ENCODE measurements at places on chromosomes 12 and 14.
A peak's percentile ranks its signal among the peaks of the same experiment; 100 is the strongest.

GRCh38 chr12:98123021-98123461 lies 392.3 kb upstream of the TMPO start:
- DNase-seq: no peak
- no peaks in the 10 kb centered on the region for H3K36me3 ChIP-seq
- H3K4me1 ChIP-seq: no peaks in the 10 kb centered on the region
- H3K4me3 ChIP-seq: no peak overlapping the region

- H3K4me1 ChIP-seq: peaks cover 38% of the 10 kb centered on the region
- no peaks in the 10 kb centered on the region for H3K27me3 ChIP-seq
- H3K4me3 ChIP-seq: peak overlapping the region; percentile 85
Observed at GRCh38 chr12:12722435-12723148, 5.4 kb downstream of the CDKN1B start.

- H3K27me3 ChIP-seq: no peaks in the 10 kb centered on the region
- H3K27ac ChIP-seq: no peak overlapping the region
- no peak overlapping the region for H3K4me3 ChIP-seq
- H3K4me1 ChIP-seq: peaks cover 18% of the 10 kb centered on the region
Observed at GRCh38 chr12:68856510-68856909, 48.5 kb downstream of the MDM2 start.

GRCh38 chr14:71554323-71554722 lies 377.9 kb upstream of the RGS6 start:
- no peak overlapping the region for H3K4me3 ChIP-seq
- H3K36me3 ChIP-seq: no peaks in the 10 kb centered on the region
- peaks cover 73% of the 10 kb centered on the region for H3K4me1 ChIP-seq
- H3K27me3 ChIP-seq: no peaks in the 10 kb centered on the region
- DNase-seq: peak; percentile 21

DNA sequence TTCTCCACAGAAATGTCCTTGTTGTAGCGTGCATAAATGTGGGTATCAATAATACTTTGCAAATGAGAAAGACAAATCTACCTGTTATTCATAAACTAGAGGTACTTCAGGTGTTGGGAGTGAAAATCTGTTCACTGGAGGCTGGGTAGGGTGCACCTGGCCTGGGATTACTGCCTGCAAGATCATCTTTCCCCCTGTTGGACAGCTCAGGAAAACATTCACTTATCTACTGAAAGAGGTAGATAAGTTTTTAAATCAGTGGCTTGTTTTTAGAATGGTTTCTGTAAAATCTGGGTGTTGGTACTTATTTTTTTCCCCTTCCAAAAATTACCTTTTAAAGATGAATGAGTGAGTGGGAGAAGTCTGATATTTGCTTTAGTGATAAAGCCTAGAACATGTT lies 95.6 kb downstream of the DIP2B start:
- H3K4me3 ChIP-seq: no peak overlapping the region
- peaks cover 42% of the 10 kb centered on the region for H3K4me1 ChIP-seq
- no peak for DNase-seq
- H3K36me3 ChIP-seq: peaks cover 4% of the 10 kb centered on the region
- H3K27ac ChIP-seq: no peak overlapping the region

- no peaks in the 10 kb centered on the region for H3K27me3 ChIP-seq
- peaks cover 33% of the 10 kb centered on the region for H3K36me3 ChIP-seq
- H3K4me1 ChIP-seq: no peaks in the 10 kb centered on the region
- DNase-seq: no peak
- no peak overlapping the region for H3K27ac ChIP-seq
Observed at GRCh38 chr14:77520555-77520954, 21.9 kb upstream of the ISM2 start.

DNA sequence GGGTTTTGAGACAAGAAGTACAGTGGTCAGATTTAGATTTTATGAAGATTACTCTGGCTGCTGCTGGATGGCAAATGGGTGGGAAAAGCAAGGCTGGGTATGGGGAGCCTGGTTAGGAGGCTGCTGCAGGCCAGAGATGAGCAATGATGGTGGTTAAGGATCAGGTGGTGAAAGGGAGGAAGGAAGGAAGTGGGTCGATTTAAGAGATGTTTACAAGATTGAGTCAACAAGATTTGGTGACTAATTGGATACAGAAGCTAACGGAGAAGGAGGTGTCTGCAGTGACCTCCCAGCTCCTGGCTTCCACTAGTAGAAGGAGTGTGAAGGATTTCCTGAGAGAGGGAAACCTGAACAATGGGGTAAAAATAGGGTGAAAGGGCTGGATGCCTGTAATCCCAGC lies 18.7 kb downstream of the NOS1 start:
- no peak for DNase-seq
- no peak overlapping the region for H3K27ac ChIP-seq
- peaks cover 6% of the 10 kb centered on the region for H3K27me3 ChIP-seq
- no peaks in the 10 kb centered on the region for H3K36me3 ChIP-seq
- no peaks in the 10 kb centered on the region for H3K4me1 ChIP-seq

Data from activated naive CD4-positive, alpha-beta T cell treated with anti-CD3 and anti-CD28 coated beads for 36 hours (primary cell).